ENCODE measurements at places on chromosomes 13 and 19. TPM values are rescaled to one million over a fixed set of nuclear protein-coding genes. Genes with fewer than 3 reads are reported as not detected.

CNFN gene
- total RNA-seq, result 0.50 TPM

ATG4D gene
- total RNA-seq, result 45.1 TPM

DNA sequence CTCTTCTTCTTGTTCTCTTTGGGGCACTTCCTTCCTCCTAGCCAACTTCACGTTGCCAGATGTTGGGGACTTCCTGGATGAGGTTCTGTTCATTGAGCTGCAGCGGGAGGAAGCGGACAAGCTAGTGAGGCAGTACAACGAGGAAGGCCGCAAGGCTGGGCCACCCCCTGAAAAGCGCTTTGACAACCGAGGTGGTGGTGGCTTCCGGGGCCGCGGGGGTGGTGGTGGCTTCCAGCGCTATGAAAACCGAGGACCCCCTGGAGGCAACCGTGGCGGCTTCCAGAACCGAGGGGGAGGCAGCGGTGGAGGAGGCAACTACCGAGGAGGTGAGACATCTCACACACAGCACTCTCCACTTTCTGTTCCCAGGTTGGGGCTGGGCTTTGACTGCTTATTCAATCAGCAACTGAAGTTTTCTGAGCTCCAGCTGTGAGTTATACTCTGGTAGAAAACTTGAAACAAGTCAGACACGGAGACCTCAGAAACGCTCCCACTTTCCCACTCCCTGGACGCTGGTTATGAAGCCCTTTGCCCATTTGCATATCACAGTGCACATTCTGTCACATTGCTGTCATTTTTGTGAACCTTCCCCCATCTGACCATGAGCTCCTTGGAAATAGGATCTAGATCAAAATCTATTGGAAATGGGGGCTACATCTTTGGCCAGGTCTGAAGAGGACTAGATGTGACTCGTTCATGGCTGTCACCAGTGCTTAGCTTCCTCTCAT is 7.2 kb upstream of the CCDC97 start:
- no peak for DNase-seq

GRCh38 chr19:42606660-42607351 is 12.1 kb upstream of the CEACAM8 start:
- DNase-seq, result peak; percentile 79

DNA sequence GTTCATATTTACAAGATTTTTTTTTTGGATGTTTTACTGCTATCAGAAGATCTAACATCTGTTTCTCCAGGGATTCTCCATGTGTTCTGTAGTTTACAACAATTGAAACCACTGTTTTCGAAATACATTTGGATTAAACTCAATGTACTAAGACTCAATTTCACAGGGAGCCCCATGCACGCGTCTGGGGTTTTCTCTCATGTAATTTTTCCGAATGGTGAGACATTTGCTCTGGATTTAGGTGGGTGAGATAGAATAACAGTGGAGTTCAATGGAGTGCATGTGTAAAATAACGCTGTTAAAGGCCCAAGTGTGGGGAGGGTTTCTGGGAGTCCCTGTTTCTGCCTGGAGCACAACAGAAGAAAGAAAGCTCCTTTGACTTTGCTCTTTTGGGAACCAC is 330.3 kb downstream of the TSHZ3 start:
- no peak for DNase-seq

GRCh38 chr13:98221234-98221633 is 44.2 kb upstream of the RNF113B start:
- no peak for DNase-seq

GRCh38 chr19:40217934-40218890 is at the start of gene TTC9B:
Gene TTC9B, minus strand, starts transcription at chr19:40218384. Its CDS starts 3 bp downstream, at chr19:40218381.
- no peak for DNase-seq

GRCh38 chr13:87333599-87333998 is 337.6 kb upstream of the SLITRK5 start:
- no peak for DNase-seq

GRCh38 chr13:45623516-45624090 is 8.1 kb upstream of the ERICH6B start:
- no peak for DNase-seq

DNA sequence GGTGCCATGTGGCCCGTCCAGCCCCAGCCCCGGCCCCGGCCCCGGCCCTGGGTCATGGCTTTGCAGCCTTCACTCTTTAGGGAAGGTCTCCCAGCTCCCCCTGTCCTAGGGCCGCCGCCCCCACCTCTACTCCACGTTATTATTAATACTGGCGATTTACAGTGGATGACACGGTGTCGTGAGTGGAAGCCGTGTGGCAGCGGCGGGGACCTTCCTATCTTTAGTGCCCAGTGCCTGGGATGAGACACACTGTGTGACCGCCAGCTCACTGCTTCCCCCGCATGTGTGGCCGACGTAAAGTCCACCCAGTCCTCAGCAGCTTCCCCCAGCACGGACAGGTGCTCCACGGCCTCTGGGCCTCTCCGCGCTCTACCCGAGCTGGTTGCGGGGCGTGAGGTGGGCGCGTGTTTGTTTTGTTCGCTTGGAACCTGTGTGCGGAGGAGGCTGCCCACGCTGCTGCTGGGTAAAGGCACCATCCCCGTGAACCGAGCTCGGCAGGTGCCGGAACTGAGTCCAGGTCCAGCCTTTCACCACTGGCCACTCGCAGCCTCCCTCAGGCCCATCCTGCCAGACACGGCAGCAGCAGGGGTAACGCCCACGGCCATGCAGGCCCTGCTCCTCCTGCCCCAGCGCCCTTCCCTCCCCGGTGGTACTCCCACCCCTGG is 70.9 kb upstream of the MCF2L start:
- DNase-seq, result peak; percentile 55
